ENCODE measurements at places on chromosomes 11 and 22. TPM values are rescaled to one million over a fixed set of nuclear protein-coding genes. Genes with fewer than 3 reads are reported as not detected.

ACR gene
- 0.34 TPM for total RNA-seq

GRCh38 chr11:122616718-122617117, 38.8 kb upstream of the UBASH3B start:
- DNase-seq: no peak

- DNase-seq: no peak
These were observed 330.2 kb upstream of the B3GAT1 start for GRCh38 chr11:134742224-134742612.

DNA sequence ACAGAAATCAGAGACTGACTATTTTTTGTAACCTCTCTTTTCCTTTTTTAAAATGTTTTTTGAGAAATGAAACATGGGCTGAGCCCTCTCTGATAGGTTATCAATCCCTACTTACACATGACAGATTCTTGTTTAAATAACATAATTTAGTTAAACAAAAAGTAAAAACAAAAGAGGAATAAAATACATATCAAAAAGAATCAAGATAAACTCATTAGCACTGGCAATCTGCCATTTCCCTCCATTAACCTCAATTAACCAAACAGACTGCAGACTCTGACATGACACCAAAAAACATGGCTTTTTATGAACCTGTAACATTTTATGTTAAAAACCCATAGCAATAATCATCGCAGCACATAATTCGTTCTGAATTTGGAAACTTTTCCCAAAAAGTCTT, 284.4 kb upstream of the MTNR1B start:
- DNase-seq: no peak

DNA sequence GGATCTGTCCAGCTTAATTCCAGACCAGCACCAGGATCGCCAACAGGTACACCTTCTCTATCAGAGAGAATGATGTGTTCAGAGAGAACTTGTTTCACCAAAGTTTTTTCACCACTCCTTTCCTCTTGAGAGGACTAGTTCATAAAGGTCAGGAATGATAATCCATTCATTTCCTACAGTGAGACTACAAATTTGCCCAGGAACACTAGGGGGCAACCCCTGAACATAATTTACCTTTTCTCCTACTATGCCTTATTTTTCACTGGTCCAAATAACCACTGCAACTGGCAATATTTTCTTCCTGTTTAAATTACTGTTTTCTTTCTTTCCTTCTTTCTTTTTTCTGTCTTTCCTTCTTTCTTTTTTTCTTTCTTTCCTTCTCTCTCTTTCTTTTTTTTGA, 22.5 kb downstream of the CAVIN3 start:
- DNase-seq: no peak
